Renal cortex interstitium (tissue), 15 donors: ENCODE measurements at places on chromosomes 6 and 20. TPM values are rescaled to one million over a fixed set of nuclear protein-coding genes. Genes with fewer than 3 reads are reported as not detected.

- no peak for DNase-seq
Measured at GRCh38 chr6:125526007-125526720, 223.3 kb upstream of the HEY2 start.

DNA sequence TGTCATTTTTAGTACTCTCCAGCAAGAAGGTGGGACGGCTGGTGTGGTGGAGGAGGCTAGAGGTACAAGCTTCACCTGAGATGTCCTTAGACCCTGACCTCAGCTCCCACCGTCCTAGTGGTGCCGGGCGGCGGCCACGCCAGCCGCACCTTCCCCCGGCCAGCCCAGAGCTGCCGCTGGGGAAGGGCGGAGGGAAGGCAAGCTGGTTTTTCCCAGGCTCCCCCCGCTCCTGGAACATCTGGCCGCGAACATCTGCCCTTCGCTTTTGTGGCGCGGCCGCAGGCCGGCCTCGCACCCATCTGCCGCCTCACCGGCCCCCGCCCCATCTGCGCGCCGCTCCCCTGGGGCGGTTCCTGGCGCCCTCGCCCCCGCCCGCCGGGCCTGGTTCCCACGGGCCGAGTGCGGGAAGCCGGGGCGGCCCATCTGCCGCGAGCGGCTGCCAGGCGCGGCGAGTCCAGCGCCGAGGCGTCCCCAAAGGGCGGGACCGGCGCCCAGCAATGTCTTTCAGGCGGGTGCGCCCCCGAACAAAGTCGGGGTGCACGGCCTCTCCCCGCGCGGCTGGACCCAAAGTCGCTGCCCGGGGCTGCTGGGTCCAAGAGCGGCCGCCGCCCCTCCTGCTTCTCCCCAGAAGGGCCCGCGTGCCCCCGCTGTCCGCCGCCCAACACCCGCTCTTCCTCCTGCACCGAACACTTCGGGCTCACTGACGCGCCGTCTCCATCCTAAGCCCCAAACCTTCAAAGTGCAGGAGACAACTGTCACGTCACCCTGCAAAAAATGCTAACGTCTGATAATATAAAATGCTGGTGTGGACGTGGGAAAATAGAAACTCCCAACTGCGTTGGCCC, 17.3 kb upstream of the ID1 start:
- DNase-seq, result no peak

Gene EYA4
- polyA plus RNA-seq, result 12.0 TPM

DNA sequence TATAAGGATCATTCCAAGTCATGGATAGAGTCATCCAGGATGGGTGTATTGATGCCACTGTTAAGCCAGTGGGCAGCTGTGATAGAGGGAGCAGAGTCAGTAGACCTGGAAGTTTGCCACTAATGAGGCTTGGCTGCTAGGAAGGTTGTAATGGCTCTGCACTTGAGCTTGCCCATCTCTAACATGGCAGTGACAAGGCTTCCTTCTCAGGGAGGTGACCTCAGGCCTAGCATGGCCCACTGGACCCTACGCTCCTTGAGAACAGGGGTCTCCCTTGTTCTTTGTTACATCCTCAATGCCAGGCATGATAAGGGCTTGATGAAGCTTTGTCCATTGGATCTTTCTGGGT, 155.1 kb downstream of the CD83 start:
- no peak for DNase-seq

Gene OR2B6
- 0.32 TPM for polyA plus RNA-seq

Gene TSBP1
- polyA plus RNA-seq, result 0.13 TPM

Gene NKX2-4
- not detected for polyA plus RNA-seq

- peak; percentile 40 for DNase-seq
Measured at GRCh38 chr6:151847064-151847463, 39.6 kb downstream of the ESR1 start.

GRCh38 chr6:127146932-127147331, 28.5 kb downstream of the RSPO3 start:
- DNase-seq, result peak; percentile 33

DNA sequence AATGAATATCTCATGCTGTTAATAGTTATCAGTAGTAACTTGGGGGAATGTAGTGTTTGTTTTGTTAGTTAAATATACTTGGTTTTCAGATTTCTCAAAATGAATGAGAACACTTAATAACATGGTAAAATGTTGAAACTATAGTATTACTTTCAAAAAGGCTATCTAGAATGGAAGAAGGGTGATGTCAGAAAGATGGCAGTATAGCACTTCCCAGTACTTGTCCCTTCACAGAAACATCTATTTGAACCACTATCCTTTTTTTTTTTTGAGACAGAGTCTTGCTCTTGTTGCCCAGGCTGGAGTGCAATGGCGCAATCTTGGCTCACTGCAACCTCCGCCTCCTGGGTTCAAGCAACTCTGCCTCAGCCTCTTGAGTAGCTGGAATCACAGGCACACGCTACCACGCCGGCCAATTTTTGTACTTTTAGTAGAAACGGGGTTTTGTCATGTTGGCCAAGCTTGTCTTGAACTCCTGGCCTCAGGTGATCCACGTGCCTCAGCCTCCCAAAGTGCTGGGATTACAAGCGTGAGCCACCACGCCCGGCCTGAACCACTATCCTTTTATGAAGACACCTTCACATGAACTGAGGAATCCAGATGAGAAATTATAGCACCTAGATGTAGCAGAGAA, 4.7 kb upstream of the ECHDC1 start:
- no peak for DNase-seq

Gene PTCRA
- 0.40 TPM for polyA plus RNA-seq

DNA sequence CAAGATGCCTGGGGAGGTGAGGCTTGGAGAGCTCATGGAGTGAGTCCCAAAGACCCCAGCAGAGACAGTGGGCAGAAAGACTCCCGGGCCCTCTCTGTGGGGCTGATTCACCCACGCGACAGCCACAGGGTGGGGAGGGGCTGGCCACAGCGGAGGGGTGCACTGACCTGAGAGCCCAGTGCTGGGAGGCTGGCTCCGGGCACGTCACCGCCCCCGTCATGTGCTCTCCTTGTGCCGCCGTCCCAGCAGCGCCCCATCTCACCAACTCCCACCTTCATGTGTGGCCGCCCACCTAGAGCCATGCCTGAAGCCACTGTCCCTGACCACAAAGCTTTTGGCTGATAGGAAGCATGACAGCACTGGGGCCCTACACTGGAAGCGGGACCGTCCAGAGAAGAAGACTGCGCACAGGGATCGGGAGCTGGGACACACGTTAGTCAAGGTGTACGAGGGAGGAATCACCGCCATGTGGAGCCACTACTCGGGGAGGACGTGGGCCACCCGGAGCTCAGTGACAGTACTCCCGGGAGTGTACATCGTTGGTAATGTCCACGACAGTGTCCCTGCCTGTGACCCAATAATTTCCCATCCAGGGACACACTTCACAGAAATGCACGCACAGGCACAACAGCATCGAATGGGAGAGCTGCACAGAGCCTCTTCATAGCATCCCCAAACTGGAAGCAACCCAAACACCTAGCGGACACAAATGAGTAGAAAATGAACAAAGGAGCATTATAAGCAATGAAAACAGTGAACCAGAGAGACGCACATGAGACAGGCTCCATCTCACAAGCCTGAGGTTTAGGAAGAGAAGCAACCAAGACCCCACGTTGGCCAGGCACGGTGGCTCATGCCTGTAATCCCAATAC, 28.4 kb upstream of the FOXC1 start:
- no peak for DNase-seq

- no peak for DNase-seq
Measured at GRCh38 chr6:32905078-32905477, 35.8 kb downstream of the HLA-DMB start.

GRCh38 chr6:16521528-16521927, 239.7 kb downstream of the ATXN1 start:
- no peak for DNase-seq

DNA sequence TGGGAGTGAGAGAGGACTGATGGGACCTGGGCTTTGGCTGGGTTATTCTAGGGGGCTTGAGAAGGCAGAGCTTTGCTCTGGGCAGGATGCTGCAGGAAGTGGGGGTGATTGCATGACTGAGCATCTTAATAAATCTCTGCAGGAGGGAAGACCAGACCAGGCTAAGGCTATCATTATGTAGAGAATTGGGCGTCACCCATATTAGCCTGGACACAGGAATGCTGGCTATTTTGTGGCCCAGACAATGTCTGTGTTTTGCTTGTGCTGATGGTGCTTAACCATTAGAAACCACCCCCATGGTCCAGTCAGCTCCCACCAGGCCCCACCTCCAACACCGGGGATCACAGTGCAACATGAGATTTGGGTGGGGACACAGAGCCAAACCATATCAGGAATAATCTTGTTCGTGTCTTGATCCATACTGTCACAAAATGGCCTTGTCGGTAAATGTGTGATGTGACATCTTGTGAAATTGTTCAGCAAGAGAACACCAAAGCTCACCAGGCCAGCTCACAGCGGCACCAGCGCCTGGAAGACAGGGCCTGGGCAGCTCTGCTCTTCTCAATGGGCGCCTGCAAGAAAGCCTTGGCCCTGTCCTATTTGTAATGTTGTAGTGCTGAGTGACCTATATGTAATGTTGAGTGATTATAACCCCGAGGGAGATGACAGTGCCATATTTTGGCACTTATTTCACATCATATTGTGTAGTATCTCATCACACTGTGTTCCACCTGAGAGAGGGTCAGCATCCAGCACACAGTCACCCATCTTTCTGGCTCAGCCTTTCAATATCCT, 211.8 kb downstream of the QKI start:
- no peak for DNase-seq

DNA sequence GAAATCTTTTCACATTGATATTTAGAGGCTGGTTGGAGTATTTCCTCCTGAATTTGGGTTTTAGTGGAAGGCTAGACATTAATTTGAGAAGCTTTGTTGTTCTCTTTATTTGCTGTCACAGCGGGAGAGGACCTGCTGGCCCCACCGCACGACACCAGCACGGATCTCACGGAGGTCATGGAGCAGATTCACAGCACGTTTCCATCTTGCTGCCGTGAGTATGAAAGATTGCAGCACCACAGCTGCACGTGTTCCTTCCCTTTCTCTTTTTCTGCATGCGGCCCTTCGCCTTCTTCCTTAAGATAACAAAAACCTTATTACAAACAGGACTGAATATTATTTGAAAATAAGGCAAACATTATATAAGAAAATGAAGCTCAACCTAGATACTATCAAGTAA, 555.5 kb downstream of the UTRN start:
- no peak for DNase-seq

Gene GABBR1
- polyA plus RNA-seq, result 66.8 TPM

Gene PLAGL1
- 119 TPM for polyA plus RNA-seq

DNA sequence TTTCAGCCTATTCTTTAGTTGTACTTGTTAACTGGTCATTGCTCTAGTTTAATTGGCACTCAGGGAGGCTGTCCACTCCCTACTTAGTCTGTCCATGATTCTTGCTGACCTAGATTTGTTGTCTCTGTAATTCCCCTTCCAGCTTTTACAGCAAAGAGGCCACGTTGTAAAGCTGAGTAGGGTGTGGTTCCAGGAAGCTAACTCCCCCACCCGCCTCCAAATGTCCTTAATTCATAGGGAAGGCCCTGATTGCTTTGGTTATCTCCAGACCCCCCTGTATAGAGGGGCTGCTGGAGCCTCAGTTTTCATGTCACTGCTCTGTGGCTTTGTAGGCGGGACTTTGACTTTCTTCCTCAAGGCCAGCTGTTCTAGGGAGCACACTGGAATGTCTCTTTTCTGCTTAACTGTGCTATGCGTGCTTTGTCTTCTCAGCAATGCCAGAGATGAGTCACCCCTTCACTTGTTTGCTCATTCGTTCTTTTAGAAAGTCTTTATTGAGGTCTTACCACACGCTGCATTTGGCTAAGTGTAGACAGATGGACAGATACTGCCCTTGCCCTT, 175.1 kb upstream of the JAG1 start:
- no peak for DNase-seq

Gene RAET1E
- polyA plus RNA-seq, result 0.50 TPM

DNA sequence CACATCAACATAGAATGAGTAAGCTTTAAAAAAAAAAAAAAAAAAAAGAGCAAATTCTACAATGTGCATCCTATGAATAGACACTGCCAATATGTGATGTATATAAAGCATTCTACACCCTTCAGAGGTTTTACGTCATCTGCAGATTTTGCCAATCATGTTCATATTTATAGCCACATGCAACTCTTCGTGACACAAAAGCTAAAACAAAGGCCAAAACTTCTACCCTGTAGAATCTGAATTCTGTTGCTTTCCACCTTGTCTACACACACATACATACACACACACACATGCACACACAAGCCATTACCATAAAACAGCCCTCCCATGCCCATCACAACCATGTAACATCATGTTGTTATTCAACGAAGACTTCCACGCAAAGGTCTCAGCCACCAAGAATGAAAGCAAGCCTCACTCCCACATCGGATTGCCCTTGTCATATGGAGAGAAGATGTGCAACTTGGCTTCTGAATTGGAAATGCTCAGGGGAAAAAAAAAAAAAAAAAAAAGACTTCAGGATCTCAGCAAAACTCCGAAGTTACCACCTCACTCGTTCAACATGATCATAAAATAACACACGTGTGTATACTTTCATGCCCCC, 479.4 kb upstream of the JARID2 start:
- DNase-seq, result no peak

- no peak for DNase-seq
Measured at GRCh38 chr6:169164451-169164850, 89.2 kb downstream of the THBS2 start.

GRCh38 chr6:111983193-111983592, 70.7 kb upstream of the CCN6 start:
- DNase-seq, result no peak

Gene SLC17A1
- polyA plus RNA-seq, result 32.4 TPM

DNA sequence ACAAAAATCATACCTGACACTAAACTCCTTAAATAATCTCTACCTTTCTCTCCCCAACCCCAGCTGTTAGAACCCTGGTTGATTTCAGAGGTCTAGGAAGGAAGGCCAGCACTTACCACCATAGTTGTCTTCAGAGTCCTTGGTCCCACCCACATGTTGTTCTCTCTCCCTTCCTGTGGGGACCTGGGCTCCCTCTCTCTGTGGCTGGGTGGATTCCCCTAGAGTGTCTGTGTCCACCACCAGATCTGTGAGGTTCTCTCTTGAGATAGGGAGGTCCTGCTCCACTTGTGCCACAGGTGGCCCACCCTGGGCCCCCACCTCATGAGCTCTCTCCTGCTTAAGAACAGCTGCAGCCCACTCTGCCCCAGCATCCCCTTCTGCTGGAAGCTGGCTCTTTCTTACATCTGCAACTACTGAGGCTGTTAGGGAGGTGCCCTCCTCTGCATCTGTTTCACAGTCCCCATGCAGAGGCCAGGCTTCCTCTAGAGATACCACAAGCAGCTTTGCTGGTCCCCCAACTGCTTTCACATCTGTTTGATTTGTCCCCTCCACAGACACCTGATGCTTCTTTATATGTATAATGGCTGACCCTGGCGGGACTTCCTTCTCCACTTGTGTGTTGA, 5.2 kb downstream of the MDC1 start:
- no peak for DNase-seq

DNA sequence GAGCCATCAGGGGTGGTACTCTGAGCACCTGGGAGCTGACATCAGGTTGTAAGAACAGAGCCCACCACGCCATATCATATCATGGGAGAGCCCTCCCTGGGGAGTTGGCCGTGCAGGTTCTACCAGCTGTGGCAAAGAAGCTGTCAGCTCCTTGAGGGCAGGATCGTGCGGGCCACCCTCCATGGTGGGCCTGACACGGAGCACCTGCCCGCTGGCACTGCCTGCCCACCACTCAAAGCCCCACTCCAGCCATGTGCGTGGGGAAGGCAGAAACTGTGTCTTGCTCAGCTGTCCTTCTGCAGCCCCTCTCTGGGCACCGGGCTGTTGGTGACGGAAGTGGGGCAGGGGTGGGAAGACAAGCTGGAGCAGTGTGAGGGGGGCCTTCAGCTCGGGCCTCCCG, 14.3 kb downstream of the PRPH2 start:
- DNase-seq, result no peak

Gene DDX27
- polyA plus RNA-seq, result 48.4 TPM

Gene CENPQ
- 15.5 TPM for polyA plus RNA-seq
